Putamen (tissue), 1 donor: ENCODE measurements at places on chromosomes 11 and 22.

- no peak for DNase-seq
These were observed 671.1 kb upstream of the CCDC90B start for GRCh38 chr11:83957038-83957900.

GRCh38 chr22:29748248-29748893 is 18.4 kb downstream of the ZMAT5 start:
- no peak for DNase-seq

GRCh38 chr11:117839380-117839881 is 14.9 kb upstream of the FXYD2 start:
- DNase-seq: no peak

DNA sequence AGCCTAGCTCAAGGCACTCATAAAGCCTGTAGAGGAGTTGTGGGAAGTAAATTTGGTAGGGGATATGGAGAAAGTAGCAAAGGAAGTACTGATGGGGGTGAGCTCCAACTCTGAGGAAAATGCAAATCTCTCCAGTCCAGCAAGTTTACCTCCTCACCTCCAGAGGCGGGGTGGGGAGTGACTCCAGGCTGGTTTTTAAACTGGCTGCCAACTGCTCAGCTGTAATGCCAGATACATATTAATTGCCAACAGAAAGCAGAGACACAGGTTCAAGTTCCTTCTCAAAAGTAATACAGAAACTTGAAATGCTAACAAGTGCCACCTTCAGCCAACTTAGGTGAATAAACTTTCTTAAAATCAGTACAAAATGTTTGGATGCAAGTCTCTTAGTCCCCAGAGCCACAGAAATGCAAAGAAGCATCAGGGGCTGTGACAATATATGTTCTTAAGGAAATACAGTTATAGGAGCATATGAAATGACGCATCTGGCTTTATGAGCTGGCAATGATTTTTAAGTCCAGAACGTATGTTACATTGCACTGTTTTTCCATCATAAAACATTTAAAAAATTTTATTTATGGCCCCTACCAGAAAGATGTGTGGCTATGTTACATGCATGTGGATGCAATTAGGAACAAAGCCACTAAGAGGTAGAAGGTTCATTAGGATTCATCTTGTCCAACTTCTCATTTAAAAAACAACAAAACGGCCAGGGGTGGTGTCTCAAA is 436.4 kb upstream of the CCDC90B start:
- DNase-seq: no peak

DNA sequence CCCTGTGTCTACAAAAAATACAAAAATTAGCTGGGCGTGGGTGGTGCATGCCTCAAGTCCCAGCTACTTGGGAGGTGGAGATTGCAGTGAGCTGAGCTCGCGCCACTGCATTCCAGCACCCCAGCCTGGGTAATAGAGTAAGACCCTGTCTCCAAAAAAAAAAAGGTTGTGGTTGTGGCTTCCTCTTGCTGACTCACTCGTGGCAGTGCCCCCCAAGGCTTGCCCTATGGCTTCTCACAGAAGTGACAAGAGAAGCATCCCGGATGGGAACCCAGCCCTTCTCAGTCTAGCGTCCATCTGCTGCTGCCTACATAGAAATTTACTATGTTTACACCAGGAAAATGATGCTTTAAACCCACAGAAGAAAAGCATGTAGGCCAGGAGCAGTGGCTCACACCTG is 68.5 kb upstream of the PITPNB start:
- no peak for DNase-seq

- DNase-seq: no peak
These were observed 81.9 kb downstream of the PRR5L start for GRCh38 chr11:36377759-36378564.
